ENCODE measurements at places on chromosomes 2 and 18.

GRCh38 chr2:69544951-69545350 lies 98.6 kb downstream of the AAK1 start:
- DNase-seq: no peak

DNA sequence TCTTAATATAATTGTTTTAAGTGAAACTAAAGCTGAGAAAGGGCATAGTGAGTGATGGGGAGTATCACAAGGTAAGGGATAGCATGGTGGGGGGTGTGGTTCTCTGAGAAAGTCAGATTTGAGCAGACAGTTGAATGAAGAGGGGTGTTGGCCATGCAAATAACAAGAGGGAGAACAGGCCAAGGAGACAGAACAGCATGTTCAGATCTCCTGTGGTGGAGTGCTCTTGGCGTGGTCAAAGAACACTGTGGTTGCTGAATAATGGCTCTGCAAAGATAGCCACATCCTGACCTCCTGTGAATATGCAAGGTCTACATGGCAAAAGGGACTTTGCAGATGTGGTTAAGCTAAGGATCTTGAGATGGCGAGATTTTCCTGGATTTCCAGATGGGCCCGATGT lies 389.2 kb downstream of the TMEM182 start:
- no peak for DNase-seq

- no peak for DNase-seq
These were observed 63.8 kb downstream of the CSRNP3 start for GRCh38 chr2:165533331-165533730.

DNA sequence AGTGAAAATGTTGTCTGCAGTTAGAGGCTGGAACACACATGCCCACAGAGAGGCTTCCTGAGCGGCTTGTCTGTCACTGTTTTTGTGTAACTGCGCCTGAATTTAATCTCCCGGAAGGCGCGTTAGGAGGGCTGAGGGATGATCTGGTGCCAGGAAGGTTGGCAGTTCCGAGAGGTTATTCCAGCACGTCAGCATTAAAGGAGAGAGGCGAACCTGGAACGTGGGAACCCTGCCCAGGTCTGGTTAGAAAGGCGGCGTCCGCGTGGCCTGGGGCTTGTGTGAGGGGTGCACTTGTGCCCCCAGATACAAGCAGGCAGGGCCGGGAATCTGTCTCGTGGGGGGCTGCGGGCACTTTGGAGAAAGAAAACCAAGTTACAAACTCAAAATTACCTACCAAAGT lies 75.3 kb downstream of the NFATC1 start:
- DNase-seq: no peak

DNA sequence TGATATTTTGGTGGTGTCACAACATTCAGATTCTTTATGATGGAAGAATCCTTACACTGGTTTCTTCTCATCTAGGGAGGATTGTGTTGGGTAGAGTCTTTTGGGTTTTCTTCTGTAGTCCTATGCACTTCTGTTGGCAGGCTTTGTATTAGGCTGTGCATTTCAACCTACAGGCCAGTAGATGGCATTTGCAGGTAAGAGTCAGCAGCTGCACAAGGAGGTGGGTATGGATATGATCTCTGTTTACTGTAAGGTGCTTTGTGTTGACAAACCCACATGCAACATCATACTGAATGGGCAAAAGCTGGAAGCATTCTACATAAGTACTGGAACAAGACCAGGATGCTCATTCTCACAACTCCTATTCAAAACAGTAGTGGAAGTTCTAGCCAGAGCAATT lies 656.8 kb downstream of the METTL4 start:
- DNase-seq: no peak

- peak; percentile 16 for DNase-seq
These were observed 340.0 kb upstream of the MEX3C start for GRCh38 chr18:51537487-51537886.

DNA sequence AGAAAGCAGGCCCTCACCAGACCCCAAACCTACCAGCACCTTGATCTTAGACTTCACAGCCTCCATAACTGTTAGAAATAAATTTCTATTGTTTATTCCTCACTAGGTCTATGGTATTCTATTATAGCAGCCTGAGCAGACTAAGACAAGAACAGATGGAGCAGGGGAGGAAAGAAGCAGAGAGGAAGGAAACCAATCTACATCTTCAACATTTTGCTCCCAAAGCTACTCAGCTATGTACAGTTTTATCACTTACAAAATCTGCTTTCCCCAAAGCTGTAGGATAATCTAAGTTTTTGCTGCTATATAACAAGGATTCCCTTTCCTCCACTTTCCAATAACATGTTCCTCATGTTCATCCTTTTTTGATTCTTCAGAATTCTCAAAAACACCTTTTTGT lies 274.4 kb upstream of the CHAC2 start:
- no peak for DNase-seq

DNA sequence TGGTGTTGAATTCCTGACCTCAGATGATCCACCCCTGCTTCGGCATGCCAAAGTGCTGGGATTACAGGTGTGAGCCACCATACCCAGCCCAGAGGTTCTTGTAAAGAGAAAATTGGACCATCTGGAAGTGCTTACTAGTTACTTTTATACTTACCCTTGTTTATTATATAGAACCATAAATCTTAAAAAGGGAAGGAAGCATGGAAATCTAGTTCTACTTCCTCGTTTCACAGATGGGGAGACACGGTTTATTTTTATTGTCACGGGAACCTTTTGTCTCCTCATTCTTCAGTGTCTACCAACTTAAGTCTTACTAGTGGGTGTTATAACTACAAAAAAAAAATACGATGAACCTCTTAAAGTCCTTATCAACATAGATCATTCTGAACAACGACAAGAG lies 45.8 kb upstream of the PDK1 start:
- no peak for DNase-seq

DNA sequence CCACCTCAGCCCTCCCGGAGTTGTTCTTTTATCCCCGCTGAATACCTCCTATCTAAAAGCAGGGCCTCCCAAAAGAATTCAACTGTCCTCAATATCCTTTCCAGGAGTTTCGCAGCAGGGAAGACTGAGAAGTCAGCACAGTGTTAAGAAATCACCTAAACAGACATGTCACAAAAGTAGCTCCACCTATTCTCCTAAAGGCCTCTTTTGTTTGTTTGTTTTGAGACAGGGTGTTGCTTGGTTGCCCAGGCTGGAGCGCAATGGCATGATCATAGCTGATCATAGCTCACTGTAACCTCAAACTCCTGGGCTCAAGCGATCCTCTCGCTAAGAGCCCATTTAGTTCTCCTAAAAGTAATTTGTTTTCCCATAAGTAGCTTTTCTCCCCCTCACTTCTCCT lies 53.8 kb downstream of the TEX44 start:
- DNase-seq: no peak

DNA sequence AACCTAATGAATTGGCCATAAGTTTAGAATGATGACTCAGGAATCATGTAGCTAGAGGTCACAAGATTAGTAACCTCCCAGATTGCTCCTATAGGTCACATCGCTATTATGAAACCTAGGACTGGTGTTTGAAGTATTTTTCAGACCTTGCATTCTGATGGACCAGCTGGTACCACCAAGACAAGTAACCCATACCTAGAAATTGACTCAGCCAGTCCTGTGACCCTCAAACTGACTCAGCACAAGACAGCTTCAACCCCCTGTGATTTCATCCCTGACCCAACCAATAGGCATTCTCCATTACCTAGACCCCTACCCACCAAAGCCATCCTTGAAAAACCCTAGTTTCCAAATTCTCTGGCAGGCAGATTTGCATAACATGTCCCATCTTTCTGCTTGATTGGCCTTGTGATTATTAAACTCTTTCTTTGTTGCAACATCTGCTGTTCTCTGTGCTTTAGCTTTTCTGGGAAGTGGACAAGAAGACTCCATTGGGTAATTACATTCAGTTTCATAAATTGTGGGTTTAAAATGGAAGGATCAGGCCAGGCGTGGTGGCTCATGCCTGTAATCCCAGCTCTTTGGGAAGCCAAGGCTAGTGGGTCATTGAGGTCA lies 254.9 kb downstream of the IRS1 start:
- no peak for DNase-seq

DNA sequence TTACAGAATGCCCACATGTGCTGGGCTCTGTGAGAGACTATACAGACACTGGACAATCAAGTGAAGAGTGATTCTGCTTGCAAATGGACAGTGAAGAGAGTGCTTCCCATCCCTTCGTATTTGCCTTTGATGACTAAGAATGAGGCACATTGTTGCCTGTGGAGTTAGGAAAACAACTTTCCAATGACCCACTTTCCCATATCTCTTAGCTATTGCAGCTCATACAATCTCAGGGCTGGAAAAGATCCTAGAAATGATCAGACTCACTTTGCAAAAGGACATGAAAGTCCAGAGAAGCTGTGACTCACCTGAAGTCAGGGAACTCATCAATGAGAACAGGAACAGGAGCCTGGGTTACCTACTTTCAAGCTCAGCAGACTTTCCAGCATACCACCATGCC lies 440.5 kb upstream of the TCF4 start:
- DNase-seq: no peak

DNA sequence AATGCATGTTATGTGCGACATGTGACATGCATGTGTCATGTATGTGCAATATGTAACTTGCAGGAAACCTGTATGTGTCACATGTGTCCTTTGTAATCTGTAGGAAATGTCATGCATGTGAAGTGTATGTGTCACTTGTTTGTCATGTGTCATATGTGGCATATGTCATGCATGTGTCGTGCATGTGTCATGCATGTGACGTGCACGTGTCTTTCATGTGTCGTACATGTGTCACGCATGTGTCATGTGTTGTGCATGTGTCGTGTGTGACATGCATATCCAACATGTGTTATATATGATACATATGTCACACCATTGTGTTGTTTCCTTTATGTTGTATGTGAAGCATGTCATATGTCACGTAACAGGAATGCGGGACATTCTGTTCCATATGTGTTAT lies 2153.2 kb upstream of the PIK3C3 start:
- DNase-seq: no peak

GRCh38 chr2:32812316-32812715 lies 134.4 kb upstream of the LTBP1 start:
- DNase-seq: no peak

GRCh38 chr2:190891372-190891771 lies 10.8 kb downstream of the GLS start:
- no peak for DNase-seq

DNA sequence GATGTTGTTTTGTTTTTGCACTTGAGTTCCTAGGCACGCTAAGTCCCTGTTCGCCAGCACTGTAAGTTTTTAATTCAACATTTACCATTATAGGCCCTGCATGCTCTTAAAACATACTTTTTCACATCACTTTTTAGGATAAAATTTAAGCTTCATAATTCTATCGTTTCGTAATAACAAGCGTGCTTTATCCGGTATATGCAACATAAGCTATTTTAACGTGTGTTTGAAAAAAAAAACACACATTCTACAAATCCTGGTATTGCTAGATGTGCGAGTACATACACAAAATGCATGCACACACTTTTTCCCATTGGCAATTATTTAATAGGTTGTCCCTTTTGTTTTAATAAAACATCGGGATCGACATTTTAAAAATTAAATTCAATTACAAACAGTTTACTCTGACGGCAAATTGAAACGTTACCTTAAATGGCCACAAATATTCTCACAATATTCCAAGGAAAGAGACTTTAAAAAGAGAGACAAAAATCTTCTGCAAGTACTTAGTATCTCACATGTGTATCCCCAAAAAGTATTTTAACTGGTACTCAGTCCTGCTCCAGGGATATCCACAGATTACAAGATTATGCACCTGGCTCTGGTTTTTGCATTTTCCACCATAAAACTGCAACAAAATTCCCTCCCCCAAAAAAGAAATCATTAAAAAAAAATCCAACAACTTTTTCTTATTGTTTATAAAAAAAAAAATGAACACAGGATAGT lies 1.0 kb upstream of the TCF4 start:
- DNase-seq: peak; percentile 44

DNA sequence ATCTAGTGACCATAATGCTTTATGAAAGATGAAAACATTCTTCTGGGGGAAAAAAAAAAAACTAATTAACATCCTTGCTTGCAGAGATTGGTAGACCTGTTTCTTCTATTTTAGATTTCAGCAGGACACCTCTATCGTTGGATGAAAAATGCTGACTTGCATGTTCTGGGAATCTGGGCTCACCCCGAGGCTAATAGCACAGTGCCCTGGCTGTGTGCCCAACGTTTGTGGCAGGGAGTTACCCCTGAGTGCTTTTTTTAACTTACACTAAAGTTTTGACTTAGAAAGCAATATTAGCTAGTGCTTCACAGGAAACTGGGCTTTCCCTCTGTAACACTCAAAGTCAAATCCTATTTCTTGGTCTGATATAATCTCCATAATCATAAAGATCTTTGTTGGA lies 233.2 kb downstream of the SLC8A1 start:
- no peak for DNase-seq

DNA sequence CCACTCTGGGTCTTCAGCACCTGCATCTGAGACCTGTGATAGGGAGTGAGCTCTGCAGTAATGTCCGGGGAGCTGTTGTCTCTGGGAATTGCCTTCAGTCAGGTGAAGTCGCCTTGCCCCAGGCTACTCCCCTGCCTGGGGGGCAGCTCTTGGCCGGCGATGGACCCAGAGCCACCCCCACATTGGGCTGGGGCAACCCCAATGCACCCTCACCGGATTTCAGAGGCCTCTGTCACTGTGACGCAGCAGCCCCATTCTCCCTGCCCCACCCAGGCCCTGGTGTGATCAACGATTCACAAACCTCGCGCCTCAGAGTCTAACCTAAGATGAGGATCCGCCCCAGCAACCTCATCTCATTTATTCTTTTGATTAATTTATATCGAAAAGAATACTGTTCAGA lies 303.6 kb downstream of the NDUFA10 start:
- DNase-seq: no peak

DNA sequence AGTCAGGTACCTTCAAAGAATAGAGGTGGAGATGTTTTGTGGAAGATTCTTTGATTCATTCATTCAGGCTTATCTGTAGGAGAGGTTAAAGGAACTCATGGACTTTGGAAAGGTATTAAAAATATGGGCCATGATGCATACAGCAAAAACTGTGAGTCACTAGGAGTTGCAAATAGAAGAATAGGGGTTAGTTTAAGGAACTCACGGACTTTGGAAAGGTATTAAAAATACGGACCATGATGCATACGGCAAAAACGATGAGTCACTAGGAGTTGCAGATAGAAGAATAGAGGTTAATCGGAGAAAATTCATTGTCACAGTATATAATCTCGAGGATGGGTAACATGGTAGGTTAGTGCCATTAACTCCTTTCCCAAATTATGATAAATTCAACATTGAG lies 41.2 kb downstream of the SLC9A2 start:
- DNase-seq: no peak

Measured in kidney capillary endothelial cell (primary cell).